ENCODE measurements at places on chromosomes 6 and 20.

GRCh38 chr6:113405326-113406047, 451.7 kb upstream of the MARCKS start:
- DNase-seq = no peak

DNA sequence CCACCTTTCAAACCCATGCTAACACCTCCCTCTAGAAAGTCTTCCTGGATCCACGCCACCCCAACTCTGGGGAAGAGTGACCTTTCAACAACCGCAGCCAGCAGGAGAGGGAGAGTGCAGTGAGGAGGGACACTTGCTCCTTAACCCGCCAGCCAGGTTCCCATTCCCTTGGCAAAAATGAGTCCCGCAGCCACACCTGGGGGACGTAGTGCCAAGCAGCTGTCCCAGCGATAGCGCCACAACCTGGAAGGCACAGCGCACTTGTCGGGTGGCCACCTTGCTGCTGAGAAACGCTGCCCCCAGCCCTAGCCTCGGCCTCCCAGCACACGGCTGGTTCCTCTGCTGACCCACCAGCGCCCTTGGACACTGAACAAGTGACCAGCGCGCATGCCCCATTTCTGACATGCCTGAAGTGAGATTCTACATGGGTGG, 119.3 kb downstream of the JPH2 start:
- no peak for DNase-seq

DNA sequence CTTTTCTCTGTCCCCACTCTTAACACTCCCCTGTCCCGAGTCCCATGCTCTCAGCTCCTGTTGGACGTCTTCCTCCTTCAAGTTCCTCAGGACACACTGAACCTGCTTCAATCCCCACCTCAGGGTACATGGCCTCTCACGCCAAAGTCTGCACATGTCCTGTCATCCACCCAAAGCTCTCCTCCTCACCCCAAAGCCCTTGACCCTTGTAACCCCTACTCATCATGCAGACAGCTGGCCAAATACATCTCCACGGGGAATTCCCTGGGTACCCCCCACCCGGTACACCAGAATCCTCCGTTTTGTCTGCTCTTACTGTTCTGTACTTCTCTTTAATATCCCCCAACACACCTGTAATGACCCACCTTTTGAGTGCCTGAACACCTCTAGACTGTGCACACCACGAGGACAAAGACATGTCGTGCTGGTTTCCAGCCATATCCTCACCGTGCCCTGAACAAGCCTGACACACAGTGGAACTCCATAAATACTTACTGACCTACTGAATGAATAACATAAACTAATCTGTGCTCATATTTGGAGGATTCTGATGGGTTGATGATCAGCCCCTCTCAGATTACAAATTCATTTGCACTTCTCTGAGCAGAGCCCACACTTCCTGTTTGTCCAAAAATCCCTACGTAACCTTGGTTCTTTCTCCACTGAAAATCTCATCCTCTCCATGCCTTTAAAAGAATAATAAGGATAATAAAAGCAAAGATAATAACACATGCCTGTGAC, 66.8 kb upstream of the EYA2 start:
- no peak for DNase-seq

DNA sequence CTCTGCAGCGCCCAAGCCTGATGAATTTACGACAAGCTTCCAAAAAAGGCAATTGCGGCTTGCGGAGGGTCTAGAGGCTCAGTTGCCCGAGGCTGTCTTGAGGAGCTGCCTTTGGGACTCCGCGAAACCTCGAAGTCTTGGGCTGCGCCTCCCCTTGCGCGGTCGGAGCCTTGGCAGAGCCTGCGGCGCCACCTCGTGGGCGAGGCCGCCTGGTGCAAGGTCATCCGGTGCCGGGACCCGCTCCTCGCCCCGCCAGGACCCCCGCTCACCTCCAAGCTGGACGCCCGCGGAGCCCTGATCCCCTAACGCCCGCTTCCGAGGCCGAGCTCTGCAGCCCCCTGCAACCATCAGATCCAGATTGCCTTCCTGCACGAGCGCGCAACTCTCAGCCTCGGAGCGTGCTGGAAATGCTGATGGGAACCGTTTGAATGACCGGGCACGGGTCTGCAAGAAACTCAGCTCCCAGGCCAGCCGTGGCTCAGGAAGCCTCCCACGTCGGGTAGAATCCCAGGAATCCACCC, 14.9 kb upstream of the FAM210B start:
- no peak for DNase-seq

DNA sequence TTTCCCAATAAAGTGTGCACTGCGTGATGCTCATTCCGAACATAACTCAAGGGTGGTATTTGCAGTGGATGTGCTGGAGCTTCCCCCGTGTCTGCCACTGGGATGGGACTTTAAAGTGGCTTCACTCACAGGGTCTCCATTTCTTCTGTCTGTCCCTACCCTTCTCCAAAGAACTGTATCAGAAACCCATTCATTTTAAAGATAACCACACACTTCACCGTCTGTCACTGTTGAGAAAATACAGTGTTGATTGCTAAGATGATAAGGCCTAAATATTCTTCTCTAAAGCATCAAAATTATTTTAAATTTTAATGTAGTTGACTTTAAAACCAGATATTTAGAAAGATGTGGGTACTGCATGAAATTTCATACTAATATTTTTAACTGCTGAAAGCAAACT, 161.4 kb downstream of the TMEM242 start:
- no peak for DNase-seq

DNA sequence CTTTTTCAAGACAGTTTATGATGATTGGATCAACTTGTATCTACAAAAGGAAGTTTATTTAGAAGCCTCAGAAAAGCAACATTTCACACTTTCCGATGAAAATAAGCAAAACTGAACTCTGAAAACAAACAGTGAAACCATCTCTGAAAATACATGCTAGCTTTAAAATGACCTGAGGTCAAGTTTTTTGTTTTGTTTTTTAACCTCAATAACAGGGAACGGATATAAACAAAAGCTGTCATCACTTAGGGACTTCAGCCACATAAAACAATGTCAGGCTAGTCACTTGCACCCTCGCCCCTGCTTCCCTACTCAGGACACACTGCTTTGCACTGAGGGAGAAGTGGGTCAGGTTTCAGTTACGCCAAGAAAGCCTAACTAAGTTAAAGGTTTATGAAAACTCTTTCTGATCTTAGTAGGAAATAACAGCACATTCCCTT, 11.6 kb downstream of the BACH2 start:
- no peak for DNase-seq

DNA sequence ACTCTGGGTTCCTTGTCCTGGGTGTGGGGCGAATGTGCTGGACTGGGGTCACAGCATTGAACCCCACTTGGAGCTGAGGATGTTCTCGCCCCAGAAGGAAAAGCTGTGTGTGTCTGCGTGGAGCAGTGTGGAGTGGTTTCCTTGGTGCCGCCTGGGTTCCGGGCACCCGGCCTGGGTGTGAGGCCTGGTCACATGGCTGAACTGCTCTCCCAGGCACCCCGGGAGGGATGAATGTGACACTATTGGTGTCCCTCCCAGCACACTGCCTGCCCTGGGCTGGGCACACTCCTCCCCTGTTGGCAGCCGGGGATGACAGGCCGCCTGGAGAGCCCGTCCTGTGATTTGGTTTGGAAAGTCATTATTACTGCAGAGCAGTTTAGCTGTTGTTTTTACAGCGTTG, 12.3 kb downstream of the MYT1 start:
- no peak for DNase-seq

DNA sequence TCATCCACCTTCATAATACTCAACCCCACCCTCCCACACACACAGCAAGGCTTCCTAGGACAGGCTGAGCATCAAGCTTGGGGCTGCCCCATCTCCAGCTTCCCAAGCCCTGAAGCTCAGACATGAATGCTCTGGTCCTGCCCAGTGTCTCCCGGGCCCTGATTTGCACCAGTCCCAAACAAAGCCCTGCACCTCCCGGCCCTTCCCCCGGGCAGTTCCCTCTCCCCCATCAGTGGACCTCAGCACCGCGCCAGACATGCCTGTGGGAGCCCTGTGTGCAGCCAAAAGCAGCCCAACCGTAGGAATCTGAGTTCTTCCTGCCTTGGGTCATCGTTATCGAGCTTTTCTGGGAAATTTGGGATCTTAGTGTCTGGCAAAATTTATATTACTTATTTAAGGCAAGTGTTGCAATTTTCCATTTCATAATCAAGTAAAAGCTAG, 63.5 kb downstream of the THBS2 start:
- no peak for DNase-seq

DNA sequence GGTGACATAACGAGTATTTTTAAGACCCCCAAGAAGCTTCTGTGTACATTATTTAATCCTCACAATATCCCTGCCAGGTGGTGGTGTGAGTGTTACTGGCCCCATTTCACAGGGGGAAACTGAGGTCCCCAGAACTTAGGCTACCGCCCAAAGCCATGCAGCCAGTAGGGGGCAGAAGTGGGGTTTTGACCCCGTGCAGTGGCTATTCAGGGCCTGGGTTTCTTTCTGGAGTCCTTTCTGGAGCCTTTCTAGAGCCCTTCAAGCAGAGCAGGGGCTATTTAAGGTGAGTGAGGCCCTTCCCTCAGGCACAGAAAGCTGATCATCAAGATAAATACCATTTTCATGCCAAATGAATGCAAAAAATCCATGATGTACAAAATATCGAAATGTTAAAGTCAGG, 59.0 kb downstream of the CTCFL start:
- no peak for DNase-seq

- DNase-seq = no peak
Measured at GRCh38 chr20:23672158-23672557, 16.7 kb downstream of the CST4 start.

- DNase-seq = no peak
Measured at GRCh38 chr20:32321390-32321789, 36.7 kb upstream of the ASXL1 start.

DNA sequence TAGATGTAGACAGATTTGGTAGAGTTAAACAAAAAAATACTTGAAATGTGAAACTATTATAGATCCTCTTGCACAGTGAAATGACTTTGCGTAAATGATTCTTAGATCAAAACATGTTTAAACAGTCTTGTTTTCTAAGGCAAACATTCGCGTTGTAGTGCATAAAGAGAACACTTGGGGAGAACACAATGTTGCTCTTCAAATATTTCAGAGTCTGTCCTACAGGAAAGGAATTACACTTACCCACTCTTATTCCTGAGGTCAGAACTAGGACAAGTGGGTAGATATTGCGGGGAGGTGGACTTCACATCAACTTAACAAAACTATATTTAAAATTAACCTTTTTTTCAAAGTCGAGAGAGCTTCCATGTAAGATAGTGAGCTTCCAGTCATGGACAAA, 183.5 kb upstream of the PCSK2 start:
- DNase-seq = no peak

- DNase-seq = no peak
Measured at GRCh38 chr6:164345806-164346496, 931.4 kb downstream of the QKI start.

DNA sequence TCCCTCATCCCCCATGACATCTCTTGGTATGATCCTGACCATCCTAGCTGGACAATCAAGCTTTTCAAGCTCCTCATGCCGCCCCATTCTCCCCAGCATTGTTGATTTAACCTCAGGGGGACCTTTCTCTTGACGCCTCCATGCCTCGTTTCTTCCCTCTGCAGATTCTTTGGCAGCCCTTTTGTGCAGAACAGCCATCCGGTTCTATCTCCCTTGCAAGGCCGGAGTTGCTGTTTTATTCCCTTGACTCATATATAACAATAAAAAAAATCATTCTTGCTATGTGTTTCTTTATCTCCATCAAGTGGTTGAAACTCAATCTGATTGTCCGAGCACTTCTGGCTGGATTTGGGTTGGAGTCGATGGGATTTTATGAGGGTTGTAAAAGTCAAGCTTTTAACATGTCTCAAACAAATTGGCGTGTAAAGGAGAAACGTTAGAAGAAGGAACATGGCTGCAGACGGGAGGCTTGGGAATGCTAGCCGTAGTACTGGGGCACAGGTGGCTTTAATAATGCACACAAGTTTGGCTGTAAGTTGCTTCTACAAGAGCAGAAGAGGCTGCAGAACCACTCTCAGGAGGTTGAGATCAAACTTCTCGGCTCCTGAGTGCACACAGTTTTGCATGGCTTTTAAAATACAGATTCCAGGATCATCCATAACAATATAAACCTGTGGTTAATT, 3.9 kb upstream of the SULF2 start:
- no peak for DNase-seq

DNA sequence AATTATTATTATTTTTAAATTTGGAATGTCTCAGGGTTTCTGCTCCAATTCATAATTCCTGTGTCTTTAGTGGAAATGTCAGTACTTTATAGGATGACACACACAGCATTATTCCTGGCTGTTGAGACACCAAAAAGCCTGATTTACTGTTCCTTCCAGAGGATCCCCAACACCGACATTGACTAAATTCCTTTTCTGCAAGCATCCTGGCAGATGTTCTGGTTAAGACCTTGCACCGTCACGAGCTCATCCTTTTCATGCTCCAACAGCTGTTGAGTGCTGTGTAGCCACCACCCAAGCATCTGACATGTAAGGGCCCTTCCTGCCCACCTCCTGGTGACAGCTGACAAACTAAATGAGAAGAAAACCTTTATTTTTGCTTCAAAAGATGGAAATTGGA, 284.3 kb upstream of the SULF2 start:
- no peak for DNase-seq

GRCh38 chr20:6142348-6142993, 19.6 kb upstream of the FERMT1 start:
- DNase-seq = no peak

GRCh38 chr6:44084231-44085014, 42.8 kb downstream of the MRPL14 start:
- DNase-seq = peak; percentile 27

Data from NCI-H187 treated with DMSO at 0.1 percent for 48 hours (cell line).